ENCODE measurements at places on chromosomes 2 and 18.

DNA sequence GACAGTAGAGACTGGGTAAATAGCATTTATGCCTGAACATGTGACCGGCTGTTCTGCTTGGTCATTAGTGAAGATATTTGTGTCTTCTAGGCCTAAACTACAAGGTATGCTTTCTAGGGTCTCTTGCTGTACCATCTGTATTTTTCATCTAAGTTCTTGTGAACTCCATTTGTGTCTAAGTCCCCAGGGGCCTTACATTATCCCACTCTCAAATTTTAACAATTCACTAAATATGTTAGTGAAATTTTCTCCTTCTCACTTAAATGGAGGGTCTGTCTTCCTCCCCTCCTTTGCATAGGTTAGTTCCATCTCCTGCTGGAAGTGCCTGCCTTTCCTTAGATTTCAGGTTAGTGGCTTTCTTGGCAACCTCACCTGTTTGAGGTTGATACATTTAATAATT, 382.6 kb downstream of the RAD51AP2 start:
- H3K4me3 ChIP-seq: no peak overlapping the region
- H3K27me3 ChIP-seq: no peaks in the 10 kb centered on the region
- H3K4me1 ChIP-seq: no peaks in the 10 kb centered on the region
- no peaks in the 10 kb centered on the region for H3K36me3 ChIP-seq

- peaks cover 5% of the 10 kb centered on the region for H3K4me1 ChIP-seq
- no peak overlapping the region for H3K4me3 ChIP-seq
- no peak overlapping the region for H3K27ac ChIP-seq
- no peaks in the 10 kb centered on the region for H3K27me3 ChIP-seq
Measured at GRCh38 chr2:47028846-47029560, 113.4 kb upstream of the MCFD2 start.

DNA sequence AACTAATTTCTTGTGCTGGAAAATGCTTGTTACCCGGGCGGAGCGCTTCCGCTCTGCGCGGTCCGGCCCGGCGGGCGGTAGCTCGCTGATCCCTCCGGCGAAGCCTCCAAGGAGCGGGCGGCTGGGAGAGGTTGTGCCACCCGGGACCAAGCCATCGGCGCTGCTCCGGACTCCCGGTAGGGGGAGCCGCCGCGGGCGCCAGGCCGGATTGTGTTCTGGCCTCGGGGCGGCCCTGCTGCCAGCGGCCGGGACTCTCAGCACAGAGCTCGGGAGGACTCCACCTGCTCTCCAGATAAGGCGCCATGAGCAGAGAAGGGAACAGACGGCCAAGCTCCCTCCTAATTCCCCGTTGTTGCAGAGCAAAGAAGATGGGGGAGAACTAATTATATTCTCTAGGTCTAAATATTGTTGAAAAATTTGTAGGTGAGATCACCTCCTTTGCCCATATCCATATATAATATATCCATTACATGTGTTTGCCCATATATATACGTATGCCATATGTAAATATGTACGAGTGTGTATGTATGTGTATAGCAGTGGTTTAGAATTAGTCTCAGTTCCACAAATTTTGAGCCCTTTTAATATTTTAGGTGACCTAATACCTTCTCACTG, 13.8 kb upstream of the SATB2 start:
- H3K36me3 ChIP-seq: no peaks in the 10 kb centered on the region
- H3K4me3 ChIP-seq: no peak overlapping the region
- peaks cover 77% of the 10 kb centered on the region for H3K27me3 ChIP-seq
- peaks cover 3% of the 10 kb centered on the region for H3K4me1 ChIP-seq

DNA sequence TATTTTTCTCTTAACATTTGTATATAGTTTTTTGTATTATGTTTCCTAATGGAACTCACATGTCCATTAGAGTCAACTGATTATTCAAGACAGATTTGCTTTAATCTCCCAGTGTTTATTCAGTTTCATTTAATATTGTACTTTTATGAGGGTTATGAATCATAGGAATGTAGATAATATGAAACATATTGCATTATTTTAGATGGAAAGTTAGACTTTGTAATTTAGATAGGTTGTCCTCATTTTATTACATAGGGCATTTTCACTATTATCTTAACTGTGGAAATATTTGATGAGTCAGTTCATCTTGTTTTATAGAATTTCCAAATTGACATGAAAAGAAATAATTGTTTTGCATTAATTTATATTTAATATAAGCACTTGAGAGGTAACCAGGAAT, 240.8 kb downstream of the PLCL1 start:
- H3K4me3 ChIP-seq: no peak overlapping the region
- peaks cover 7% of the 10 kb centered on the region for H3K36me3 ChIP-seq
- no peak for DNase-seq
- H3K4me1 ChIP-seq: peaks cover 3% of the 10 kb centered on the region
- H3K27me3 ChIP-seq: no peaks in the 10 kb centered on the region

GRCh38 chr2:29606104-29607037, 315.0 kb downstream of the ALK start:
- no peaks in the 10 kb centered on the region for H3K4me1 ChIP-seq
- DNase-seq: no peak

- H3K27ac ChIP-seq: no peak overlapping the region
- peaks cover 2% of the 10 kb centered on the region for H3K4me1 ChIP-seq
- H3K36me3 ChIP-seq: no peaks in the 10 kb centered on the region
Measured at GRCh38 chr2:54755641-54756326, 32.3 kb downstream of the EML6 start.

DNA sequence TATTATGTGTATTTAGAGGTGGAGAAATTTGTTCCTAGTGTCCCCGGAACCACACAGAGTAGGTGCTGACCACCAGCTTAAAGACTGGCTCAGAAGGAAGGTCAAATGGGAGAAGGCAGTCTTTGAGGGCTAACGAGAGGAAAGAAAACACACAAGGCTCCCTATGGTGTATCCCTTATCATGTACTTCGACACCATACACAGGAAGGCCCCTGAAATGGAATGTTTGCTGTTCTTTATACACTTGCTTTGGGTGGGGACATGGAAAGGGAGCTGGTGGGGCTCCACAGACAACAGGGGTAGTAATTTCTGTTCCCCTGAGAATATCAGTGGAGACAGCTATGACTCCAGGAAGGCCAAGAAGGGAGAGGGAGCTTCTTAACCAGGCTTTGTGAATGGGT, 6.0 kb downstream of the EPAS1 start:
- DNase-seq: no peak
- H3K27me3 ChIP-seq: peaks cover 82% of the 10 kb centered on the region
- H3K36me3 ChIP-seq: peaks cover 10% of the 10 kb centered on the region
- H3K27ac ChIP-seq: no peak overlapping the region
- H3K4me1 ChIP-seq: peaks cover 42% of the 10 kb centered on the region
- H3K4me3 ChIP-seq: no peak overlapping the region

GRCh38 chr18:45856531-45856930, 31.1 kb downstream of the SIGLEC15 start:
- no peak overlapping the region for H3K27ac ChIP-seq
- DNase-seq: no peak
- H3K27me3 ChIP-seq: no peaks in the 10 kb centered on the region
- H3K4me1 ChIP-seq: no peaks in the 10 kb centered on the region

GRCh38 chr18:8439055-8439454, 170.2 kb upstream of the RAB12 start:
- no peaks in the 10 kb centered on the region for H3K36me3 ChIP-seq
- no peak overlapping the region for H3K4me3 ChIP-seq
- no peaks in the 10 kb centered on the region for H3K27me3 ChIP-seq
- no peak for DNase-seq
- no peaks in the 10 kb centered on the region for H3K4me1 ChIP-seq

DNA sequence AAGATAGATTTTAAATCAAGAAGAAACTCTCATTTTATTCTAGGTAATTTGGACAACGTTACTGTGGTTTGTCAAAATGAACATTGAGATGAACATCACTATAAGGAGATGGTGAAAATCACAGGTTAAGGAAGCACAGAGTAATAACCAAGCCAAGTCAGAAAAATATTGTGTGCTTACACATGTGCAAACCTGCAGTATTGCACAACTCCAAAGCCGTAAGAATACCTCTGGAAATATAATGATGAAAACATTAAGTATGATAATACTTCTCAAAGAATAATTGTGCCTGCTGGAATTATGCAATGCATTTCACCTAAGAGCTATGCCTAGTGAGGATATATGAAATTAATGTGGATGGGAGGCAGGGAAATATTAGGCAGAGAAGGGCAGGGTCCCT, 21.1 kb upstream of the GALNT5 start:
- no peaks in the 10 kb centered on the region for H3K36me3 ChIP-seq
- no peaks in the 10 kb centered on the region for H3K4me1 ChIP-seq
- DNase-seq: no peak
- peaks cover 16% of the 10 kb centered on the region for H3K27me3 ChIP-seq
- H3K27ac ChIP-seq: no peak overlapping the region

- peaks cover 17% of the 10 kb centered on the region for H3K27me3 ChIP-seq
- H3K4me3 ChIP-seq: no peak overlapping the region
- DNase-seq: no peak
Measured at GRCh38 chr2:172181840-172182239, 79.1 kb upstream of the DLX2 start.

DNA sequence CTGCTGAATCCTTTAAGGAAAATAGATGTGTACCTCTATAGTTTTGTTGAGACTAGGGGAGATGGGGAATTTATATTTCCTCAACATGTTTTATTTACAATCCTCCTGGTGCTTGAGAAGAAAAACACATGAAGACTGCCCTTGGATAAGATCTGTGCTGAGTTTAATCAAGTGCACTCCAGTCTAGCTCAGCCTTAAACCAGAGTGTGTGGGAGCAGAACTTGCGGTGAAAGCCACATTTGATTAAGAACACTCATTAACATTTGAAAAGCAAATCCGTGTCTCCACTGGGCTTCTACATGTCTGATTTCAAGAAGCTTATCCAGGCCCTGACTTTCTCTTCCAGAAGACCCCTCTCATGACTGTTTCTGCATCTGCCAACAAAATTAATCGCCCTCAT, 84.8 kb upstream of the ITGA6 start:
- no peak overlapping the region for H3K4me3 ChIP-seq
- peaks cover 10% of the 10 kb centered on the region for H3K36me3 ChIP-seq
- peaks cover 2% of the 10 kb centered on the region for H3K27me3 ChIP-seq
- no peak overlapping the region for H3K27ac ChIP-seq
- no peak for DNase-seq
- peaks cover 22% of the 10 kb centered on the region for H3K4me1 ChIP-seq

- H3K27ac ChIP-seq: no peak overlapping the region
- H3K27me3 ChIP-seq: no peaks in the 10 kb centered on the region
- no peaks in the 10 kb centered on the region for H3K4me1 ChIP-seq
- no peaks in the 10 kb centered on the region for H3K36me3 ChIP-seq
- no peak overlapping the region for H3K4me3 ChIP-seq
- DNase-seq: no peak
Measured at GRCh38 chr2:232999354-232999753, 13.7 kb downstream of the NGEF start.

DNA sequence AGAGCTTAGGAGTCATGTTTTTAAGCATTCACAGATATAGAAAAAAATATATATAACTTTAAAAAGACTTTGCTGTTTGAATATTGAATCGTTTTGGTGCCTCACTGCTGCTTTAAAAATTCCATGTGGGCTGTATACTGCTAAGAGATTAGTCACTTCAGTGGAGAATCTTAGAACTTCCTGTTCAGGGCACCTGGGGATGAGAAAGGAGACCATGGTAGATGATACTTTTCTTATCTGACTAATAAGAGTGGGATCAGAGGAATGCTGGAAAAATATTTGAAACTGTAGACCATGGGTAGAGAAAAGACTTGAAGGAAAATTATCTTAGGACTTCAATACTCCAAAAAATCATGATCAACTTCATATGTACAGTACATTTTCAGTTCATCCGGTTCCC, 442.2 kb upstream of the SETBP1 start:
- DNase-seq: no peak
- no peak overlapping the region for H3K4me3 ChIP-seq
- H3K36me3 ChIP-seq: no peaks in the 10 kb centered on the region
- H3K27me3 ChIP-seq: no peaks in the 10 kb centered on the region
- H3K4me1 ChIP-seq: no peaks in the 10 kb centered on the region

DNA sequence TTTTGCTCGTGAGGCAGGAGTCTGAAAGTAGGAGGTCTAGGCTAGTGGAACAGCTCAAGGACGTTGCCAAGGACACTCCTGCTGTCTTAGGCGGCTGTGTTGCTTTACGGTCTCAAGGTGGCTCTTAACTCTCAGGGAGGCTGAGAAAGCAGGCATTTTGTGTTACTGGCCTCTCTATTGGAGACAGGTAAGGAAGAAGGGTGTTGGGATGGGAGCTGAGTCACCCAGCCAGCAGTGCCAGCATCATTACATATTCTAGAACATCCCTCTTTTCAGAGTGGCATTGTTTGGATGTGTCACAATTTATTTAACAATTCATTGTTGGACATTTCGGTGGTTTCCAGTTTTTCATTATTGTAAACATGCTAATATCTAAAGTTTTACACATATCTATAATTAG, 30.8 kb upstream of the TMEM214 start:
- no peak for DNase-seq
- no peak overlapping the region for H3K4me3 ChIP-seq
- peaks cover 4% of the 10 kb centered on the region for H3K27me3 ChIP-seq
